ENCODE measurements at places on chromosomes 11 and 22.
A peak's percentile ranks its signal among the peaks of the same experiment; 100 is the strongest.

DNA sequence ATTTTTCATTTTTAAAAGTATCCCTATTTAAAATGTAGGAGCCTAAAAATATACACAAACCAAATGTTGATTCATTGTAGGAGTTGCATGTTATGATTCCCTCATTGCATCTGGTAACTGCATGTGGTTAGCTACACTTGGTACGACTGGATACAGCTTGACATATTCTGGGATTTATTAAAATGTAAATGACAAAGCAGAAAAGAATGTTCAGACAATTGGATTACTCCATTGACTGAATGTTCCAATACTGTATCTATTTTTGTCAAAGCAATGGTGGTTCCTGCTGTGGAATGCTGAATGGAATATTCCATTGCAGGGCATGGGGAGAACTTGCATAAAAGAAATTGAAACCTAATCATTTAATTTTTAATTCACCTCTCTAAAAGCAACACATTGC lies 30.8 kb downstream of the BLID start:
- DNase-seq: no peak

GRCh38 chr11:37908219-37908548 lies 1310.1 kb upstream of the RAG2 start:
- DNase-seq: no peak

DNA sequence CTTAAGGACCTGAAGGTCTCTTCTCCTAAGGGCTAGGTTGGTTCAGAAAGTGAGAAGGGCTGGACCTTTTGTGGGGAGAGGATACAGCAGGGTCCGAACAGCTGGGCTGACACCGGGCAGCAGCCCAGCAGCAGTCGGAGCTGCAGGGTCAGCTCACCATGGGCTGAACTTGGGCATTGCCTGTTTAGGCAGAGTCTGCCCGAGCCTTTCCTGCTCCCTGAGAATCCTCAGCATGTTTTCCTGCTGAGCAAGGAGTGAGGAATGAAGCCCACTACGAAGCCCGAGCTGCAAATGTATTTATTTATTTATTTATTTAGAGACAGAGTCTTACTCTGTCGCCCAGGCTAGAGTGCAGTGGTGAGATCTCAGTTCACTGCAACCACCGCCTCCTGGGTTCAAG lies 83.9 kb downstream of the PTPRJ start:
- DNase-seq: no peak

GRCh38 chr11:64566915-64567891 lies 23.8 kb upstream of the SLC22A12 start:
- no peak for DNase-seq

DNA sequence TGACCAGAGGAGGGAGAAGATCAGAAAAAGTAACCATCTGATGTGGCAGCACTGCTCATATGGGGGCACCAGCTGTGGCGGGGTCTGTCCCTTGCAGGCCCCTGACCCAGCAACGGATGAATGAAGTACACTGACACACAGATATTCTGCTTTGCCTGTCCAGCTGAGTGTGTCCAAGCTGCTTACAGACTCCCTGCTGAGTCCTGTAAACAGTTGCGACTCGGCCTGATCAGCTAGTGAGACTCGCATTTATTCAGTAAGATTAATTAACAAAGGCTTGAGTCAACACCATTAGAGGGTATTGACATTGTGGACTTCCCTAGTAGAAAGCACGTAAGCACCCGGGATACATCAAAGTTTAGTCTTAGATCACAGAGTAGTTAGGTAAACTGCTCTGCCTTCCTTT lies 15.3 kb upstream of the OR10D3 start:
- no peak for DNase-seq

- DNase-seq: no peak
Observed at GRCh38 chr11:3903207-3903896, 47.9 kb downstream of the STIM1 start.

GRCh38 chr22:37561212-37562048 lies 1.1 kb downstream of the CDC42EP1 start:
- peak; percentile 87 for DNase-seq

- no peak for DNase-seq
Observed at GRCh38 chr11:59187587-59187986, 15.7 kb downstream of the DTX4 start.
